ENCODE measurements at places on chromosomes 2 and 18.

- DNase-seq = no peak
Observed at GRCh38 chr18:33937270-33937816, 287.4 kb downstream of the NOL4 start.

- no peak for DNase-seq
Observed at GRCh38 chr18:42275949-42276730, 321.1 kb downstream of the PIK3C3 start.

GRCh38 chr2:144357623-144358373, 162.1 kb downstream of the ZEB2 start:
- no peak for DNase-seq

DNA sequence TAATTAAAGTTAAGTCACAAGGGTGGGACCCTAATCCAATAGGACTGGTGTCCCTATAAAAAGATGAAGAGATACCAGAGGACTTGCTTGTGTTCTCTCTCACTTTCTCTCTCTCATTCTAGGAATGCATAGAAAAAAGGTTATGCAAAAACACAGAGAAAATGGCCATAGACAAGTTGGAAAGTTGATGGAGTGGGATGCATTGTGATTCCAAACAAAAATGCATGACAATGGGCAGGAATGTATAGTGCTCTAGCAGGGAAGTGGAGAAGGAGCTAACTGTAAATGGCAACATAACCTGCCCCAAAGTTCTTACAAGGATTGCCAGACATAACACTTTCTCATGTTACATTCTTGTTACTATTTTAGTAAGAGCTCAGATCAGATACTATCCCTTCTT, 301.6 kb upstream of the LRATD1 start:
- no peak for DNase-seq

DNA sequence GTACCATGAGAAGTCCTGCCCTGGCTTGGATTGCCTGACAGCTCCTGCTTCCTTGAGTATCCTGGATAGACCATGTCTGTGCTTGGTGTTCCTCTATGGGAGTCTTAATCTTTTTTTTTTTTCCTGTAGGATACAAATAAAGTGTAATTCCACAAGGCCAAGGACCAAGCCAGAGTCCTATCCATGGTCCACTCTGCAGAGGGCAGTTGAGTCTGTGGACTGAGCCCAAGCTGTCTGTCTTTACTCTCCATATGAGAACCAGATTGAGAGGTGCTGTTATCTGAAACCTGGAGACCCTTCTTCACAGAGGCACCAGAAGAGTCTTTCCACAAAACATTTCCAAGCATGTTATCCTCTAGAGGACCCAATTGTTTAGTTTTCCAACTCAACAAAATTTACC, 1.4 kb upstream of the KIF3C start:
- DNase-seq = no peak

DNA sequence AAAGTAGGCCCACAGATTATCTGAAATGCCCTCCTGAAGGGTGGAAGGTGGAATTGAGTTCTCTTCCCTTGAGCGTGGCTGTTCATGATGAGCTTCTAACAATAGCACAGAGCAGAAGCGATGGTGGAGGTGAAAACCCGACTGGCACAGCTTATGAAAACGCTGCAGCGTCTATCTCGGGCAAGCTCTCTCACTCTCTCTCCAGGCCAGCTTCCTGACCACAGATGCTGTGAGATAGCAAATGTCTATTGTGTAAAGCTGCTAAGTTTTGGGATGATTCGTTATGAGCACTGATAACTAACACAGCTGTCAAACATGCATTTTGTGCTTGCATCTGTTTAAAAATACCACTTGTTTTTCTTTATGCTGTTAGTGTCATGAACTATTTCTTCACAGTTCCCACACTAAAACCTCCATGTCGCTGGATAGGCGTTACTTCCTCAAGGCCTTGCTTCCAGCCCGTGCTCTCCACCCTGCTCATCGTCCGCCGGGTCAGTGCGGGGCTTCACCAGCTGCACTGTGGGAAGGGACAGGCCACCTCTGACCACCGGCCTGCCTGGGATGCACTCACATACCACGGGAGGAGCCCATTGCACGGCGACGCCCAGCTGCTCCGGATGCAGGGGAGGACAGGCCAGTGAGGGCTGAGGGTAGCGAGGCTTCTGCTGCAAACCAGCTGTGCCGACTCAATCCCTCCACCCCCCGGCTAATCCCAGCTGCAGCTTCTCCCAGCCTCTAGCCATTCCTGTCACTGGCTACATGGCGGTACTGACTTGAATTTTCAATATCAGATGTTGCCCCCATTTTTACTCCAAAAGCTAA, 60.0 kb upstream of the OTOS start:
- no peak for DNase-seq

- DNase-seq = no peak
Observed at GRCh38 chr2:8819194-8819593, 18.2 kb downstream of the KIDINS220 start.

- no peak for DNase-seq
Observed at GRCh38 chr18:68837665-68838451, 40.0 kb downstream of the CCDC102B start.

GRCh38 chr2:74130211-74130995, 17.3 kb downstream of the BOLA3 start:
- no peak for DNase-seq

DNA sequence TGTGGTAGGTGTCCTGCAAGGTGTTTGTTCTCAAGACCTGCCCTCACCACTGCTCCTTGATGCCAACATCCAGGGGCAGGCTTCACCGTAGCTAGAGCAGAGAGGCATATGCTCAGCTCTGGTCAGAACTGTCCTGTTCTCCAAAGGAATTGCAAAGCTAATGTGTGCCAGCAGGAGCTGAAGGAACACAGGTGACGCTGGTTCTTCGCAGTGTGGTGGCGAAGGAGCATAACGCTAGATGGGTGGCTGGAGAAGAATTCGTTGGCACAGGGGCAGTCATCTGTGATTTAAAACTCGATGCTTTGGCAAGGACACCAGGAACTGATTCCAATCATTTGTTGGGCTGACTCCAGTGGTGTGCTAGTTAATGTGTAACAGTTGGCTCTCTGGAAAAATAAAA, 11.4 kb upstream of the PER2 start:
- no peak for DNase-seq

- no peak for DNase-seq
Observed at GRCh38 chr2:176686328-176686727, 417.1 kb downstream of the MTX2 start.

DNA sequence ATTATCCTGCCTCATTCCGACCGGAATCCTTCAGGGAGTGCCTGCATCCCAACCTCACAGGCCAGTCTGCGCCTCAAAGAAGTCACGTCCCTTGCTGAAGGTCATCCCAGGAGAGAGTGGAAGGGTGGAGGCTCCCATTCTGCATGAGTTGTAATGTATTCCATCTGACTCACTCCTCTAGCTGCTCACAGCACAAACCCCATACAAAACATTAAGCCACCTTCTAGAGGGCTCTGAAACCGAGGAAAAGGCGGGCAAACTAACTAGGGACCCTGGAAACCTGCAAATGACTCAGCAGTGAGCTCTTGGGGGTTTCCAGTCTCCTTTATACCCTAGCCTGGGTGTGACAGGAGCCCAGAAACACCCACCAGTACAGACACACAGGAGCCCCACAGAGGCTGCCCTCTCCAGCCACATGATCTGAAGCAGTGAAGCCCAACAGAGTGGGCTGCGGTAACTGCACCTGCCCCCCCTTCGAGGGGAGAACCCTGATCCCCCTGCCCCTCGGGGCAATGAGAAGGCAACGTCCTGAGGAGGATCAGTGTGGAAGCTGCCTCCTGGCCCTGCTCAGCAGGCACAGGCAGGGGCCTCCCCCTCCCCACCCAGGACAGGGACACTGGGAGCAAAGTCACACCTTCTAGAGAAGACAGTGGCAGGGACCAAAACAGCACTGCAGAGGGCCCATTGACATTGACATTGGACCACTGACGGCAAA, 69.3 kb upstream of the SNTG2 start:
- no peak for DNase-seq

DNA sequence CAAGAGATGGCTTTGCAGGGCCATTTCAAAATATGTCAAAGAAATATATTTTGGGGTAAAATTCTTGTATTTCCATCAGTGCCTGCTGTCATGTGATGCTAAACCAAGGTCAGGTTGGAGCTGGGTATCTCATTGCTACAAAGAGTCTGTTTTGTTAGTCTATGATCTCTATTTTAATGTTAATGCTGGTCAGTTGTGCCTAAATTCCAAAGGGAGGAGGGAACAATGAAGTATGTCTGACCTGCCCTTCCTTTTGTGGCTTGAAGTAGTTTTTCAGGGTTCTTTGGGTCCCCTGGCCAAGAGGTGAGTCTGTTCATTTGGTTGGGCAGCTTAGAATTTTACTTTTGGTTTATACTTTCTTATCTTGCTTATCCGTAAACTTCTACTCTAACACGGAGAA, 61.6 kb upstream of the DYNAP start:
- DNase-seq = no peak
